ENCODE measurements at places on chromosomes 6 and 20. TPM values are rescaled to one million over a fixed set of nuclear protein-coding genes. Genes with fewer than 3 reads are reported as not detected.

DNA sequence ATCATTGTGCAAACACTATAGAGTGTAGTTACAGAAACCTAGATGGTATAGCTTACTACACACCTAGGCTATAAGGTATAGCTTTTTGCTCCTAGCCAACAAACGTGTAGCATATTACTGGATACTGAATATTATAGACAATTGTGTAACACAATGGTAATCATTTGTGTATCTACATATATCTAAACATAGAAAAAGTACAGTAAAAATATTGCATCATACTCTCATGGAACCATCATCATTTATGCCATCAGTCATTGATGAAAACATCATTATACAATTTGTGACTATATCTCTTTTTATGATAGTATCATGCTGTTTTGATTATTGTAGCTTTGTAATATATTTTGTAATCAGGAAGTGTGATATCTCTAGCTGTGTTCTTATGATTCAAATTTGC is 21.0 kb upstream of the HCRTR2 start:
- no peaks in the 10 kb centered on the region for H3K27me3 ChIP-seq
- DNase-seq: no peak
- H3K4me3 ChIP-seq: no peak overlapping the region
- H3K36me3 ChIP-seq: no peaks in the 10 kb centered on the region
- no peaks in the 10 kb centered on the region for H3K4me1 ChIP-seq

The MACROD2 gene
- 25.0 TPM for total RNA-seq

DNA sequence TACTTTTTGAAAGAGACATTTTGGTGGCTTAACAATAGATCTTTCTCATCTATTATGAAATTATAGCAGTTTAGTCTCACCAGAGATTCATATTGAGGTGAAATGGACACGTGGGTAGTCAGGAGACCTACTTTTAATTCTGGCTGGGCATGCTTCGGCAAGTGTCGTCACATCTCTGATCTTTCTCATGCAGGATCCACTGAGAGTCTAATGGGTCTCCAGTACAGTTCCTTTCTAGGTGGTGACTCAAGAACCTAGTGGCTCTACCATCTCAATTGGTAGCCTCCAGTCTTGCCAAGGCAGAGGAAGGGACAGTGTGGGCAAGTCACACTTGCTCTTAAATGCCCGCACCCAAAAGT is 94.9 kb downstream of the KCNB1 start:
- no peaks in the 10 kb centered on the region for H3K4me1 ChIP-seq
- H3K4me3 ChIP-seq: no peak overlapping the region
- no peaks in the 10 kb centered on the region for H3K27me3 ChIP-seq
- peak overlapping the region; percentile 43 for H3K27ac ChIP-seq
- DNase-seq: no peak
- H3K36me3 ChIP-seq: no peaks in the 10 kb centered on the region

DNA sequence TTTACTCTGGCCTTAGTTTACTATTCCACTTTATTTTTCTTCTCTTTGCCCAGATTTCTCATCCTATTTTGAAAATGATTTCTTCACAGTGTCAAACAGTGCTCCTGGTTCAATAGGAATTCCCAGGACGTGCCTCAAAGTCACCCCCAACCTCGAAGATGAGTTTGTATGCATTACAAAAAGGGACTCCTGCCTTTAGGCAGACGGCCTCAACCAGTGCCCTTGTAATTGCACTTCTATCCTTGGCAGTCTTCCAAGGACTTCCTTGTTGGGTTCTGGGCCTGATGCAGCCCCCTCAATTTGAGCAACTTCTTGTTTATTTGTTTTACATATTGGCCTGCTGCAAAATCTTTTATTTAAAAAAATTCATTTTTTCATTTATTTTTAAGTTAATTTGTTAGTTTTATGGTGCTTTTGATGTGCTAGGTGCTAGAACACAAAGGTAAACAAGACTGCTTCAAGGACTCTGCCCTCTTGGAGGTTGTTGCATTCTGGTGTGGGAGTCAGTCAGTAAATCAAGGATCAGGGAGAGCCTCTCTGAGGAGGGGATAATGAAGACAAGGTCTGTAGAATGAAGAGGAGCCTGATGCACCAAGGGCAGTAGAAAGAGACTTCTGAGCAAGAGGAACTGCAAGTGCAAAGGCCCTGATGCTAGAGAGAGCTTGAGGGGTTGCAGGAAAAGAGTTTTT is 181.5 kb upstream of the LAMP5 start:
- H3K36me3 ChIP-seq: no peaks in the 10 kb centered on the region
- H3K4me3 ChIP-seq: no peak overlapping the region
- no peaks in the 10 kb centered on the region for H3K27me3 ChIP-seq
- no peak overlapping the region for H3K27ac ChIP-seq
- H3K4me1 ChIP-seq: peaks cover 4% of the 10 kb centered on the region

DNA sequence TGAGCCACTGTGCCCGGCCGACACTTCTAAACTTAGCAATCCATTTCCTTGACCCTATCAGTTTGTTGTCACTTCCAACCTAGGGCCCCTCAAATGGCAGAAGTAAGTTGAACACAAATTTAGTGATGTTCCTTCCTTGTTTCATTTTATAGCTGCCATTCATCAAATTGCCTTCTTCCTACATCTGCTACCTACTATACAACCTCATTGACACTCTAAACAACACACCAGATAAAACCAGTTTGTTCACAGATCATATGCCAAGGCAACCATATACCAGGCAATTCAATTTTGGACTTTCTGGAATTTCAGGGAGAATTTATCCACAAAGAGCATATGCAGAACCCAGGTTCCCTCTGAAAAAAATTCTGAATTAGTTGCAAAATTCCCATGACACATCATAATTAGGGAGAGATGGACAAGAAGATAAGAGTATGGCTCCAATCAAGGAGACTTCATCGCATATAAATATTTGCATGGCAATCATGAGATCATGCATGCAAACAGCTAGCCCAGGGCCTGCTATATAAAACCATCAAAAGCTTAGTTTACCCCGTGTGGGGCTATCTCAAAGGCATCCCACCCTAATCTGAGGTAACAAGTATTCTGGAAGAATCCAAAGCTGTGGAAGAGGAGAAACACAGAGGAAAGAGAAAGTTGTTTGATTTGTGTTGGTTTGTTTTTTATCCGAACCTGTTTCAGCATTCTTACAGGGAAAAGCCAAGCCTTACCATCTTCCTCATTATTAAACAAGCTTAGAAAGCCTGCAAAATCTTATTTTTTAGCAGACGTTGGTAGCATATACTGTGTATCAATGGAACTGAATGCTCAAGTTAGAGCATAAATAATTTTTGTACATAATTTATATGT is 132.8 kb upstream of the TNFAIP3 start:
- no peak for DNase-seq
- H3K4me1 ChIP-seq: no peaks in the 10 kb centered on the region
- H3K4me3 ChIP-seq: no peak overlapping the region

DNA sequence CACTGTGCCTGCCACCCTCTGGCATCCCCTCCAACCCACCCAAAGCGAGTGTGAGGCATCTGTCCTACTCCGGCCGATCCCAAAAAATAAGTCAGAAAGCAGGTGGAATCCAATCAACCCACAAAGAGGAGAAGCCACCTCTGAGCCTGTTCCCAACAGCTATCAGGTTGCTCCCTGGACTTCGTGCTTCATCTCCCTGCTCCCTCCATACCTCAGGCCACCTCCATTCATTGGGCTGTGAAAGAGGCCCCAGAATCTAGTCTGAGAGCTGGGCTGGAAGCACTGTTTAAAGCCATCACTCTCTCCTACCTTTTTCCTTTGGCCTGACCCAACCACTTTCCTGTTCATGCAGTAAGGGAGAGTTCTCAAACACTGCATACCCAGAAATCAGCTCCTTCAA is 106.1 kb downstream of the ZMYND8 start:
- H3K27ac ChIP-seq: no peak overlapping the region
- H3K4me1 ChIP-seq: peaks cover 39% of the 10 kb centered on the region
- no peaks in the 10 kb centered on the region for H3K27me3 ChIP-seq
- DNase-seq: no peak
- H3K4me3 ChIP-seq: no peak overlapping the region

- no peaks in the 10 kb centered on the region for H3K36me3 ChIP-seq
- H3K4me3 ChIP-seq: no peak overlapping the region
- H3K27me3 ChIP-seq: no peaks in the 10 kb centered on the region
- no peak for DNase-seq
- H3K4me1 ChIP-seq: peaks cover 7% of the 10 kb centered on the region
Measured at GRCh38 chr20:5714261-5715041, 35.8 kb upstream of the SHLD1 start.

GRCh38 chr6:137112067-137112355 is 61.4 kb downstream of the IL22RA2 start:
- no peak overlapping the region for H3K27ac ChIP-seq
- no peaks in the 10 kb centered on the region for H3K27me3 ChIP-seq
- DNase-seq: no peak
- no peak overlapping the region for H3K4me3 ChIP-seq

GRCh38 chr20:47727170-47727880 is 58.0 kb downstream of the SULF2 start:
- H3K36me3 ChIP-seq: peaks cover 5% of the 10 kb centered on the region
- peaks cover 19% of the 10 kb centered on the region for H3K4me1 ChIP-seq
- no peaks in the 10 kb centered on the region for H3K27me3 ChIP-seq
